ENCODE measurements at places on chromosomes 13 and 19.

DNA sequence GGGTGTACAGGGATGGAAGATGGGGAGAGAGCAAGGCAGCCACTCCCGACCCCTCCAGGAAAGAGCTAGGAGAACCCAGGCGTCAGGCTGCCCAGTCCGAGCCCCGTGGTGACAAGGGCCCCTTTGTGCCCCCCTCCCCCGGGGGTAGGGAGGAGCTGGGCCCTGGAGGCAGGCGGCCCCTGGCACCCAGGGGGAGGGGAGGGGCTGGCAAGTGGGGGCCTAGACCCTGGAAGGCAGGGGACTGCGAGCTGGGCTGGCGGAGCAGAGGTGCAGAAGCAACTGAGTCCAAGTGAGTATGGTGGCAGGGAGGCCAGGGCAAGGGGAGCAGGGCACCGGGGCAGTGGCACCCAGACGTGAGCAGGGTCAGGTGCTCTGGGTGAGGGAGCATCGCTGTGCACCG is at the start of gene MAG:
MAG (plus strand) TSS at position 246 of the 400 bp plus-strand sequence. CDS start 3,248 bp downstream, outside the sequence.
- DNase-seq = no peak

DNA sequence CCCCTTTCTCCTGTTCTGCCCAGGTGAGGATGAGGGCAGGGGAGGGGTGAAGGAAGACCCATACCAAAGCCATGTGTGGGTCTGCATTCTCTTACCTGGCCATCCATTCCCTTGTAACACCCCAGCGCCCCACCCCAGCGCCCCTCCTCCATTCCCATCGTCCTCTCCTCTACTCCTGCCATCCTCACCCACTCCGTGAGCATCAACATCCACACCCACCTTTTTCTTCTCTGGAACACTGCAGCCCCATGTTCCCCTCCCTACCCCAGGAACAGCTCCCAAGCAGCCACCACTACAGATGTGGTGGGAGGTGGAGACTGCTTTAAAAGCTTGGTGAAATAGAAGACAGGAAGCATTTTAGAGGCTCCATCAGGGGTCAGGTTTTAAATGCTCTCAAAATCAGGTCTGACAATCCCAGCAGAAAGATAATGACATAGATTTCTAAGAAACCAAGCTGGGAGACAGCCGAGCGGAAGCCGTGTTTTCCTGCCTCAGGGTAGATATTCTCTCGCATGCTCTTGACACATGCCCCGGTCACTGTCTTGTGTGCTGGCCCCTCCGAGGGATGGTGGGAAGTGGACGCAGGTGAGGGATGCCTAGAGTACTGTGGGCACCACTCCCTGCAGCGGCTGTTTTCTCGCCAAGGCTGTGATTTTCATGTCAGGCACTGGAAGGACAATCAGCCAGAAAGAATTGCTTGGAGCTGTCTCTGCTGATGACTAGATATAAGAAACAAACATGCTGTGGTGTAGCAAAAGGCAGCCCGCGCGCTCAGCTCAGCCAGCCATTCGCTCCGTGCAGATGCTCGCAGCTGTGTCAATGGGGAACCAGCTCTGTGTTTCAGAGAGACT is 9.8 kb downstream of the MEDAG start:
- no peak for DNase-seq

DNA sequence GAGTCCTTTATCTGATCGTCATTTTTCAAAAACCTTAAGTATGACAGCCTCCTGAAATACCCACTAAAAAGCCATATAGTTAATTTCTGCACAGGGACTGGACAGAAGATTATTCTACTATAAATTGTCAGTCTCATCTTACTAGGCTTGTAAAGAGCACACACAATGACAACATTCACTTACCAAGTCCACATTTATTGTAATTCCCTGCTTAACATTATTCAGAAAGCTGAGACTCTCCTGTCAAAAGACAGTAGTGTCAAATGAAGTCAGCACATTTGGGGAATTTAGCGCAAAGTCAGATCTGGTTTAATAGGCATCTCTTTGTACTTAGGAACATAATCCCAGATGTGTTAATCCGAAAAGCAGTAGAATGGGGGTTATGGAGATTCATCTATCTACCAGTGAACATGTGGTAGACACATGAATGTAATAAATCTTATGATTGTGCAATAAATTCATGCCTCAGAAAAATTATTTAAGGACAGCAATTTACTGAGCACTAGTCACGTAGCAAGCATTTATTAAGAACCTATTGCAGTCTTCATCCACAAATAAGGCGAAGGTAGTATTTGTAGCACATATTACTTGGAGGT is 224.6 kb upstream of the GPC6 start:
- no peak for DNase-seq

GRCh38 chr13:76696370-76696769 is 189.8 kb downstream of the KCTD12 start:
- no peak for DNase-seq

- no peak for DNase-seq
These were observed 3.4 kb upstream of the RPS11 start for GRCh38 chr19:49492573-49493405.

DNA sequence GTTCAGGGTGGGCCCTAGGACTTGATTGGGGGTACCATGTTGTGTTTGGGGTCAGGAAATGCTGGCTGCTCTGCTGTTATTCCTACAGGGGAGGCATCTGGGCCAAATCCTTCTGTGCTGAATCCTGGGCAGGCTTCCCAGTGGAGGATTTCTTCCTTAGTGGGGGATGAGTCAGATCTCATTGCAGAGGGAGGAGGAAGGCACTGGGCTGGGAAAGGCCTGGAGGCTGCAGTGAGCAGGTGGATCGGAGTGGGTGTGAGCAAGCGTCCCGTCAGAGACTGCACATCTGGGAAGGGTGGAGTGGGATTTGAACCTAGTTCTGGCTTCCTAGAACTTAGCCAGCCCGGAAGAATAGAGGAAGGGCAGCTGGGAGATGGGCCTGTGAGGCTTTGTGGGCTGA is 11.5 kb downstream of the CCDC124 start:
- no peak for DNase-seq

GRCh38 chr13:42355092-42355485 is 83.1 kb downstream of the AKAP11 start:
- DNase-seq = no peak

- DNase-seq = no peak
These were observed 1384.3 kb upstream of the PCDH20 start for GRCh38 chr13:62799931-62800436.

DNA sequence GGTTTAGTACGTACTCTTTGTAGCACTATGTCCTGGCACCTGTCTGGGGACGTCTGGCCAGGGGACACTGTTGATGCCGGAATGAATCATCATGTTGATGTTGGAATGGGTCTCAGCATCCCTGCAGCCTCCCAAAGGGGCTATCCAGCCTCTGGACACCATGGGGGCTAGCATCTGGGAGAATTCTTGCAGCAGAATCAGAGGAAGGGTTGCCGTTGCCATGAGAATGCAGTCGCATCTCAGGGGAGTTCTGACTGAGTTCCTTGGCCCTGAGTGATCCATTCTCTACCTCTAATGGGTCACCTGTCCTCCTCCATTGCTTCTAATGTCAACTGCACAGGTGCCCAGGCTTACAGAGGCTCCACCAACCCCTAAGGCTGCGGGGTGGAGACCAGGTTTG is 129.1 kb downstream of the UQCRFS1 start:
- DNase-seq = no peak

- DNase-seq = no peak
These were observed 386.0 kb upstream of the ATXN8OS start for GRCh38 chr13:69721631-69722030.

DNA sequence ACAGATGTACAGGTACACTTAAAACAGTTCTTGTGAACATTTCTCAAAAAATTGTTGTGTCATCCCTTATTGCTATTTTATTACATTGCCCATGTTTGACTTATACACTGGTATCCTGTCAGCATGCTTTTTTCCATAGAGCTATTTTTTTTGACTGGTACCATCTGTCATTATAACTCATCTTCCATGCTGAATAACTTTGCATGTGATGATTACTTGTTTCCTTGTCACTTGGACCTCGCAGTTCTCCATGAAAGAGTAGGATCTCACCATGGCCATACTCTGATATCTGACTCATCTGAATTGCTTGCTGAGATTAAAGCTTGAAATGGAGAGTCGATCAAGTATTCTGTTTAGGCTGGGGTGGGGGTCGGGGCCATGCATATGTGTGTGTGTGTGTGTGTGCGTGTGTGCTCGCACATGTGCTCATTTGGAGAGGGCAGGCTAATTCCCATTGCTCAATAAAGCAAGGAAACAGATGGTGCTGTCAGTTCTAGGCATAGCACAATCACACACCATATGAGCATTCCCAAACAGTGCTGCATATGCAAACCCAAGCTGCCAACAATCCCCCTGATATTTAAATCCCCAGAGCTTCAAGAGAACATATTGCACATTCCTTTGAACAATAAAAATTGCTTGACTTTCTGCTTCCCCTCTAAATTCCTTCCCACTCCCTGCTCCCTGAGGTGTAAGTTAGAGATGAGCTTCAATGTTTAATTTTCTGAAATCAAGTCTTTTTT is 62.9 kb downstream of the NHLRC3 start:
- no peak for DNase-seq

Measured in HTR-8/SVneo (cell line).